ENCODE measurements at places on chromosomes 4 and X. TPM values are rescaled to one million over a fixed set of nuclear protein-coding genes. Genes with fewer than 3 reads are reported as not detected.

Gene DMP1
- total RNA-seq: not detected

Gene MND1
- 5.3 TPM for total RNA-seq

Gene PRPS2
- 30.8 TPM for total RNA-seq

Gene CCKAR
- total RNA-seq: not detected

Gene ARR3
- total RNA-seq: not detected

Gene PDZD11
- total RNA-seq: 45.1 TPM

Gene SERPINA7
- total RNA-seq: not detected

Gene ZRSR2
- total RNA-seq: 0.78 TPM

All from epithelial cell of alveolus of lung (primary cell).